ENCODE measurements at places on chromosomes 7 and 10. TPM values are rescaled to one million over a fixed set of nuclear protein-coding genes. Genes with fewer than 3 reads are reported as not detected.

VIPR2 gene
- total RNA-seq: not detected

TEX36 gene
- not detected for total RNA-seq

NPFFR1 gene
- total RNA-seq: under 0.01 TPM

SFXN4 gene
- 5.5 TPM for total RNA-seq

CHST3 gene
- total RNA-seq: 16.9 TPM

LRRTM3 gene
- not detected for total RNA-seq

TUBB8 gene
- total RNA-seq: not detected

CLRN3 gene
- not detected for total RNA-seq

TBX20 gene
- total RNA-seq: not detected

CFAP58 gene
- total RNA-seq: 1.3 TPM

LRRC17 gene
- total RNA-seq: 381 TPM

CCNY gene
- 35.6 TPM for total RNA-seq

EPHB6 gene
- under 0.01 TPM for total RNA-seq

JAKMIP3 gene
- 0.16 TPM for total RNA-seq

RBP4 gene
- total RNA-seq: not detected

PRKG1 gene
- 39.7 TPM for total RNA-seq

LBX1 gene
- under 0.01 TPM for total RNA-seq

RARRES2 gene
- 2.4 TPM for total RNA-seq

IGF2BP3 gene
- 52.6 TPM for total RNA-seq

PDE6C gene
- total RNA-seq: not detected

PLEKHS1 gene
- not detected for total RNA-seq

NOLC1 gene
- 14.4 TPM for total RNA-seq

VSTM4 gene
- 5.5 TPM for total RNA-seq

DLX6 gene
- total RNA-seq: not detected

SORCS1 gene
- not detected for total RNA-seq

AVL9 gene
- 17.1 TPM for total RNA-seq

AGAP6 gene
- 1.8 TPM for total RNA-seq

DDC gene
- total RNA-seq: not detected

LRMDA gene
- 3.8 TPM for total RNA-seq

STK31 gene
- under 0.01 TPM for total RNA-seq

CLDN3 gene
- total RNA-seq: not detected

HDAC9 gene
- total RNA-seq: 3.5 TPM

C10orf53 gene
- total RNA-seq: not detected

CDK1 gene
- total RNA-seq: 0.94 TPM

ZNF722 gene
- not detected for total RNA-seq

NEUROG3 gene
- not detected for total RNA-seq

KIF11 gene
- total RNA-seq: 5.7 TPM

SPDYE8 gene
- total RNA-seq: not detected

ZDHHC16 gene
- 28.2 TPM for total RNA-seq

ACSM6 gene
- total RNA-seq: not detected

ZC3HAV1L gene
- 3.8 TPM for total RNA-seq

ZNF783 gene
- total RNA-seq: 11.7 TPM

FAS gene
- 58.5 TPM for total RNA-seq

GJC3 gene
- not detected for total RNA-seq

GIMAP8 gene
- under 0.01 TPM for total RNA-seq

AGR3 gene
- total RNA-seq: not detected

TUBAL3 gene
- total RNA-seq: not detected

MEOX2 gene
- 0.16 TPM for total RNA-seq

ZNF467 gene
- total RNA-seq: 0.95 TPM

SAMD9L gene
- total RNA-seq: 16.2 TPM

EGFR gene
- 31.7 TPM for total RNA-seq

ACHE gene
- total RNA-seq: under 0.01 TPM

NACAD gene
- 1.7 TPM for total RNA-seq

FLNC gene
- total RNA-seq: 209 TPM

TYW1 gene
- 20.5 TPM for total RNA-seq

VPS37D gene
- 7.5 TPM for total RNA-seq

OIT3 gene
- 0.32 TPM for total RNA-seq

ZNF316 gene
- total RNA-seq: 11.0 TPM
